ENCODE measurements at places on chromosomes 12 and 14.

DNA sequence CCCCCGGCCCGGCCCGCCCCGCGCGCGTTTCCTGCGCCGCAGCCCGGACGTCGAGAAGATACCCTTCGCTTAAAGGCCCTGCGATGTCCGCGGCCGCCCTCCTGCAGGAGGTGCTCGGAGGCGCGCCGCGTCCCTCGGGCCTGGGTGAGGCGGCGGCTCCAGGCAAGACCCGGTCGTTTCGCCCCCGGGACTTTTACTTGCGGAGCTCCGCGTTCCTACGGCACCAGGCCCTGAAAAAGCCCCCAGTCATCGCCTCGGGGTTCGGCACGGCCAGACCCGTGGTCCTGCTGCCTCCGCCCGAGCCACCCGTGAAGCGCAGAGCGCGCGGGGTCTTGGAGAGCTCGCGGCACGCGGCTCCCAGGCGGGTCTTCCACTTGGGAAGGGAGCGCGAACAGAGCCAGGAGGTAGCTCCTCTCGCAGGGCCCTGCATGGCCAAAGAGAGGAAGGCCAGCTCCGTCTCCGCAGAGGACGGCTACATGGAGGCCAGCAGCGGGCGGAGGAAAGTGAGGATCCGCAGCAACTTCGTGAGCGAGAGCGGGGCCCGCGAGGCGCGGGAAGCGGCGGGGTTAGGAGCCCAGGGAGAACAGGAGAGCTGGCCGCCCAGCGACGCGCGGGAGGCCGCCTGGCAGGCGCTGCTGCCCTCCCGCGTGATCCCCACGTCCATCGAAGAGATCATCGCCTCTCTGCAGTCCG, 26.9 kb downstream of the TTC6 start:
- DNase-seq: no peak

DNA sequence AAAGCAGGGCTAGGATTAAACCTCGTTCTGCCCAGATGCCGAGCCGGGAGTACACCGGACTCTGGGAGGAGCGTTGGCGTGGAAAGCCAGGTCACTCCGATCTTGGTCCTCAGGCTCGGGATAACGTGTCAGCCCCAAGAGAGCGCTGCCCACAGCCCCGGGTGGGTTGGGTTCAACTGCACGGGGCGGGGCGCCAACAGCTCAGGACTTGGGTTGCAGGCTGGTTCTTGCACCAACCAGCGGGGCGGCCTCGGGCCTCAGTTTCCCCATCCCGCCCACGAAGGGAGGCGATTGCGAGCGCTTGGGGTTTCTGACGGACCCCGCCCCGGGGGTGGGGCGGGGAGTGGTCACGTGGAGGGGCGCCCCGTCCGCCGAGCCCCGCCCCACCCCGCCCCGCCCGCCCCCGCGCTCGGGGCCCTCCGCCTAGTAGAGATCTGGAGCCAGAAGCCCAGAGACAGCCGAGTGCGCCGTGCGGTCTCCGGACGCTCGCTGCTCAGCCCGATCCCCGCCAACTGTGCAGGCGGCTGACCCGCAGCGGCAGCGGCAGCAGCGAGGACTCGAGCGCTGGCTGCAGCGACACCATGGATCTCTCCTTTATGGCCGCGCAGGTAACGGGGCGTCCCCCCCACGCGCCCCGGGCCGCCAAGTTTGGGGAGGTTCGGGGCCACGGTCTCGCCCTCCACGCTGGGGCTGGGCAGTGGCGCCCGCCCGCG, at the start of gene C14orf132:
Gene C14orf132, plus strand, starts transcription at position 443 of the 713 bp plus-strand sequence. Its CDS starts 139 bp downstream, at position 582.
- DNase-seq: peak; percentile 16

DNA sequence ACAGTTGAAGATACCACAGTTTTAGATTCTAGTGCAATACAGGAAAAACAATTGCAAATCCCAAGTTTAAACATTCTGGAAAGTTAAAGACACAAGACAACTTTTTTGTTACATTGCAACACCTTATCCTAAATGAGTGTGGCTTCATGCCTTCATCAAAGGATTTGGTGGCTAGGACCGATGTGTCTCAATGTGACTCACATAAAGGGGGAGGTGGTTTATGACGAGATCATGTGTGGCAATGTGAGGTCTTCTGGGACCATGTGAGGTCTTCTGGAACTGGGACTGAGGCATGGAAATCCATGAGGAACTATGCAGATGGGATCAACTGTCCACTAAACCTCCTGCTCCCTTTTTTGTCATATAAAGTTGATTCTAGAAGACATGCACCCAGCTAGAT, 166.2 kb downstream of the PAX9 start:
- DNase-seq: no peak

GRCh38 chr14:64569138-64569631, 19.4 kb downstream of the PPP1R36 start:
- no peak for DNase-seq

GRCh38 chr12:123867141-123867540, 105.0 kb downstream of the DNAH10 start:
- no peak for DNase-seq

GRCh38 chr12:84950971-84951546, 38.5 kb upstream of the SLC6A15 start:
- DNase-seq: no peak

- DNase-seq: no peak
Measured at GRCh38 chr12:64893961-64894360, 69.5 kb downstream of the TBC1D30 start.

- DNase-seq: no peak
Measured at GRCh38 chr12:39824505-39825212, 205.1 kb upstream of the ABCD2 start.

DNA sequence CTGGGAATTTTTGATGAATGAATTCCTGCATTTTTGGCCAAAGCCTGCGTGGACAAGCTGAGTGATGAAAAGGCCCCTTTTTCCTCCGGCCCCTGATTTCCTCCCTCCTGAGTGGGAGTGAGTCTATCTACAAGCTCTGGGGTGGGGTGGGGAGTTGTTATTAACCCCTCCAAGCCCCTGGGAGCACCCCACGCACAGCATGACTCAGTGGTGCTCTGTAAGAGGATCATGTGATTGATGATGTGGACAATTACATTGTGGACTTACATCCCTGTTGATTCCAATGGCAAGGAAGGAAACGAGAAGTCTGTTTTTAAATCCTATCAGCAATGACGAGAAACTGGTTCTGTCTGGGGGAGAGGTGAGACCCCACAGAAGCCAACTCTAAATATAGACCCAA, 5.1 kb upstream of the DLK1 start:
- DNase-seq: no peak

- no peak for DNase-seq
Measured at GRCh38 chr14:85090681-85091080, 439.3 kb upstream of the FLRT2 start.

All from DMS153 (cell line).